PC-9 (cell line): ENCODE measurements at places on chromosomes 11 and 22.

DNA sequence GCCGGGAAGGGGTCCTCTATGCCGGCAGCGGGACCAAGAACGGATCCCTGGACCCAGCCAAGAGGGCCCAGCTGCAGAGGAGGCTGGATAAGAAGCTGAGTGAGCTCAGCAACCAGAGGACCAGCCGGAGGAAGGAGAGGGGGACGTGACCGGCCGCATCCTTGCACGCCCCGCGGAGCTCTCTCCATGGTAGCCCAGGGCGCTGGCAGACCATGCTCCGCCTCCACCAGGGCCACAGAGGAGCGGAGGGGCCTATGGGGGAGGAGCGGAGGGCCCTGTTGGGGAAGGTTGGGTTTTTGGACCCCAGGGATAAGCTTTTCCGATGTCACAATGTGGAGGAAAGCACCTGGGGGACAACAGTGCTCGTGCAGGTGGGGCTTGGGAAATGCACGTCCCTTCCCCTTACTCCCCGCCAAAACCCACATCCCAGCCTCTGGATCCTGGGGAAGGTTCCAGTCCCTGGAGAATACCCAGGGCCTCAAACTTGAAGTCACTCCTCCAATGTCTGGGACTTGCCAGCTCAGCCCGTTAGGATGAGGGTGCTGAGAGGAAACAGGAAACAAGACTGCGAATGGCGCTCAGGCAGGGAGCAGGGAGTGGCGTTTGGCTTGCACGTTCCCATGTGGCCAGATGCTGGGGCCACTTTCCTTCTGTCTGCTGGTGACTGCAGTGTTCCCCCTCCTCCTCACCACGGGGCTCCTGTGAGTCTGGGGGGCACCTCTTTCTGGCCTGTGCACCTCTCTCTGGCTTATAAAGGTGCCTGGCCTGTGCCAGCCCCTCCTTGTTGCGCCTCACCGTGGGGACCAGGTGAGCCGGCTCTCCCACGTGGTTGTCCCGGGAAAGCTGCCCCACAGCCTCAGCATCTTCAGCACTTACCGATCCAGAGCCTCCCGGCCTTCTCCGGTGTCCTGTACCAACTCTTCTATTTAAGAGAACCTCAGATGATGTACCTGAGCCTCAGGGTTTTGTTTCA lies 36.2 kb downstream of the IGHMBP2 start:
- no peak for DNase-seq

DNA sequence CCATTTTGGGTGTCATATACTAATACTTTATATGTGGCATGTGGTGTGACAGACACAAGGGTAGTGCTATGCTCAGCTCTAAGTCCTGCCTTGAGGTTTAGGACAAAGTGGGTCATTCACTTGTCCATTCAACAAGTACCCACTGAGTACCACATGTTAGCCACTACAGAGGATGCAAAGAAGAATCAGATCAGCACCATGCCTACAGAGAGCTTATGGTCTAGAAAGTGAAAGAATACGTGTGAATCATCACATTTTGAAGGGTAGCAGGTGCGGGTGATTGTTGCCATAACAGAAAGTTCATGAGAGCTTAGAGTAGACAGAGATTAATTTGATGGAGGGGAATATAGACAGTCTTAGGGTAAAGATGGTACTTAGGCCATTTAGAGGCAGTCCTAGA lies 18.3 kb downstream of the CLMP start:
- no peak for DNase-seq

- no peak for DNase-seq
These were observed 89.6 kb upstream of the API5 start for GRCh38 chr11:43222215-43222614.

GRCh38 chr22:30361916-30362650 lies 5.3 kb downstream of the CCDC157 start:
- DNase-seq = no peak

- no peak for DNase-seq
These were observed 18.9 kb upstream of the MOB2 start for GRCh38 chr11:1505480-1505879.

DNA sequence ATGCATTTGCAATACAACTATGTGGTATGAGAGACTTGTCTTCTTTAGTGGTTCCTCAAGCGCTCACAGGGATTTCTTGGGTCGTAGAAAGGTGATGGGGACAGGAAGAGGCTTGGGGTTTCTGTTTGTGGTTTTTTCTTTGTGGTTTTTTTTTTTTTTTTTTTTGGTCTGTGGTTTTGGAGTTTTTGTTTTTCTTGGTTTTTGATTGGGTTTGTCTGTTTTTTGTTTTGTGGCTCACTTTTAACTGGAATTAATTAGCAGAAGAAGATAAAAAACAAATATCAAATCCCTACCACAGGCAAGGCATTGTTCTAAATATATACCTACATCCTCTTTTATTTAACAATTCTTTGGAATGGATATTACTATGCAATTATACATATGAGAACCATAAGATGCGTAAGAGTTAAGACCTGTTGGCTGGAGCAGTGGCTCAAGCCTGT lies 5.5 kb downstream of the TTC28 start:
- DNase-seq = peak; percentile 17
